ENCODE measurements at places on chromosomes 1 and 21.

GRCh38 chr21:29248124-29248523, 50.6 kb upstream of the BACH1 start:
- peak; percentile 97 for DNase-seq

- DNase-seq: no peak
Observed at GRCh38 chr21:42093991-42094421, 22.9 kb downstream of the UMODL1 start.

- DNase-seq: no peak
Observed at GRCh38 chr1:226443439-226443838, 35.5 kb upstream of the PARP1 start.

DNA sequence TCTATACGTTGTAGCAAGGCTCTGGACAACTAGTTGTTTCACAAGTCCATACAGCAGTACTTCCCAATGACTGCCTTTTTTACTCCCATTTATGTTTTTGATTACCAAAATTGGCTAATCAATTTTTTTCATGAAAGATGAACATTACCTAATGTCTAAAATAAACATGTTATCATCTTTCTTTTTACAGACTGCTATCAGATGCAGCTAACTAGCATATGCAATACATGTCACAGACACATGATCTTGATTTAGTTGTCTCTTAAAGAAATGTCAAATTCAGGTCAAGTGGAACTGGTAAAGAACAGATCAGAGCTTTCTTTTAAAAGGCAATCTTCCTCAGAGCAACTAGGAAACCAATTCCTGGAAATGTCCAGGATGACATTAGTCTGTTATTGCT, 630 bp upstream of the DBT start:
- no peak for DNase-seq

DNA sequence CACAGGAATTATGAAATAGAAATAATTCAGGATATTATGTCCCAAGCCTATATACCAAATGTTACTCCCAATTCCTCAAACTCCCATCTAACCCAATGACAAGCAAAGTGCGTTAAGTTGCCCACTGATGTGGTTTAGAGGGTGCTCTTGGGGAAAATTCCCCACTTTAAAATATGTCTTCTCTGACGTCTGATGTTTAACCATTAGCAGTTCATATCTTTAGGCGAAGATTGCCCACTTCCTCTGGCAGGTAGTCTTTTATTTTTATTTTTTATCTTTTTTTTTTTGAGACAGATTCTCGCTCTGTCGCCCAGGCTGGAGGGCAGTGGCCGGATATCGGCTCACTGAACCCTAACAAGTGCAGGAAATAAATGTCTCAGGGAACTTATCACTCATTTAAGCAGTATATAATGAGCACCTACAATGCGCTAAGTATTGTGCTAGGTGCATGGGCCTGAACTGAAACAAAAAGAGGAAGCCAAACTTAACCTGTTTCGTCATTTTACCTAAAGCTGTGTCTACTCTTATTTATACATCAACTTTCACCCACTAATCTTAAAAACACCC, 1.3 kb upstream of the LYST start:
- DNase-seq: no peak

GRCh38 chr21:28687586-28687985, 305.1 kb downstream of the LTN1 start:
- DNase-seq: no peak

DNA sequence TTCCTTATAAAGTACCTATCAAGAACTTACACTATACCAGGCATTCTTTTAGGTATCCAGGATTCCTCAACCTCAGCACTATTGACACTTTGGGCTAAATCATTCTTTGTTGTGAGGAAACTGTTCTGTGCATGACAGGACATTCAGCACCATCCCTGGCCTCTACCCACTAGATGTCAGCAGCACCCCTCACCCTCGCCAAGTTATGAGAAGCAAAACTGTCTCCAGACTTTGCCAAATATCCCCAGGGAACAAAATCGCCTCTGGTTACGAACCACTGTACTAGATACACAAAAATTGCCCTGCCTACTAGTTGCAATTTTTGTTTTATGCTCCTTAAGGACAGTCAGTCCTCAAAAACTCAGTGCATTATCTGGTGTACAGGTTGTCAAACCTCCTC, 35.7 kb downstream of the PALMD start:
- no peak for DNase-seq

DNA sequence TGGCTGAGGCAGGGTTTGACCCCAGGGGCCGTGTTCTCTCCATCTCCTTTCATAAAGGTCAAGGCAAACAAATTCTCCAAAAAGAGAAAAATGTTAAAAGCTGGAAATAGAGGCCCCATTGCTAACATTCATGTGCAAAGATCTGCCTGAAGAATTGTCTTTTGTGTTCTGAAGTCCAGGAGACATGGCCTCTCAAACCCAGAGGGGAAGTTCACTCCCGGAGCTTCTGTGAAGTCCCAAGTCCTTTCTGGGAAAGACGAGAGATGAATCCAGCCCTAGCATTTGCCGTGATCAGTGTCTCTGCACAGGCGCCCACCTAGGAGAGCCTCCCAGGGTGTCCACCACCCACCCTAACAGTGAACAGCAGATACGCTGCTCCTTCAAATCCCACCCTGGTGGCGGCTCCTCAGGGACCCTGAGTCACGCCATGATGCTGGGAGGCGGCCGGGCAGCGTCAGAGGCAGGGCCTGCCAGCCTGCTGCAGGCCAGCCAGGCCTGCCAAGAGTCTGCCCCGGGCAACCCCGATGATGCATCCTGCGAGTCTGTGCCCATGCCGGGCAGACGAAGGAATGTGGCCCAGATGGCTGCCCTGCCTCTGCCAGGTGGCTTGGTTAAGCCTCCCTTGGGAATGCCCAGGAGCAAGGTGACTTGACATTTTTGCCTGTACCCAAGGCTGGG, 5.2 kb upstream of the C2CD2 start:
- DNase-seq: no peak

DNA sequence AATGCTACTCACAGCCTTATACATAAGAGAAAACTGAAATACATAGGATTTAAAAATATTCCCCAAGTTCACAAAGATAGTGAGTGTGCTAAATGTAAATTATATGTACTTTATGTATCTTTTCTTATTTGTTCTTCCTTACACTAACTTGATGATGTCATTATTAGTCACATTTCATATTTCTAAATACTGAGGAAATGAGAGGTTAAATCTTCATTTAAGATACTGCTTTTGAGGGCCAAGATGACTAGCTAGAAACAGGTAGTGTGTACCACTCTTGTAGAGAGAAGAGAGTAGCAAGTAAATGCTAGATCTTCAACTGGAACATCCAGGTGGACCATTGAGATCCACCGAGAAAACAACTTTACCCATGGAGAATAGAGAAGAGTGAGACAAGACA, 29.8 kb downstream of the PYHIN1 start:
- peak; percentile 22 for DNase-seq

- DNase-seq: no peak
Observed at GRCh38 chr1:33609739-33610138, 137.3 kb downstream of the ZSCAN20 start.

DNA sequence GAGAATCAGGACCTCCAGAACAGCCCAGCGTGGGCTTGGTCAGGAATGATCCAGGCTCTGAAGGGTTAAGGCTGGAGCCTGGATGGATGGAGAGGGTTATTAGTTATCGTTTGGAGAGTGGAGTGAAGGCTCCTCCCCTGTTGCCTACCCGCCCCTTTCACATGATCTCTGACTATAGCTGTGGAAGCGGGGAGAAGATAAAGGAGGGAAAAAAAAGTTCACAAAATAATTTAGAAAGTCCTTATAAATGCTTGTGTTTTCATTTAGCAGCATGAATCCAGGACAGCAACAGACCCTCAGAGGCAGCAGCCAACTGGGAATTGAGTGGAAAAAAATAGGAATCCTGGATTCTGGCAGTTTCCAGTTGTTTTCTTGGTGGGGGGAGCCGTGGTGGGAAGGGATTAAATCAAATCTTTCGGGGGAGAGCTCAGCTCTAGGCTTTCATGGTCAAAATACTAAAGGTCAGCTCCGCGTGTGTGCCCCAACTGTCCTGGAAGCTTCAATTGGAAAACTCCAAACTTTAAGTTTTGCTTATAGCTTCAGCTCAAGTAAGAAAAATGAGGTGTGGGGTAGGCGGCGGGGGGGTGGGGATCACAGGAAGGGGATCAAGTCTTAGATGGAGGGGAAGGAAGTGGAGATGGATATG, 595 bp upstream of the DDR2 start:
- no peak for DNase-seq

DNA sequence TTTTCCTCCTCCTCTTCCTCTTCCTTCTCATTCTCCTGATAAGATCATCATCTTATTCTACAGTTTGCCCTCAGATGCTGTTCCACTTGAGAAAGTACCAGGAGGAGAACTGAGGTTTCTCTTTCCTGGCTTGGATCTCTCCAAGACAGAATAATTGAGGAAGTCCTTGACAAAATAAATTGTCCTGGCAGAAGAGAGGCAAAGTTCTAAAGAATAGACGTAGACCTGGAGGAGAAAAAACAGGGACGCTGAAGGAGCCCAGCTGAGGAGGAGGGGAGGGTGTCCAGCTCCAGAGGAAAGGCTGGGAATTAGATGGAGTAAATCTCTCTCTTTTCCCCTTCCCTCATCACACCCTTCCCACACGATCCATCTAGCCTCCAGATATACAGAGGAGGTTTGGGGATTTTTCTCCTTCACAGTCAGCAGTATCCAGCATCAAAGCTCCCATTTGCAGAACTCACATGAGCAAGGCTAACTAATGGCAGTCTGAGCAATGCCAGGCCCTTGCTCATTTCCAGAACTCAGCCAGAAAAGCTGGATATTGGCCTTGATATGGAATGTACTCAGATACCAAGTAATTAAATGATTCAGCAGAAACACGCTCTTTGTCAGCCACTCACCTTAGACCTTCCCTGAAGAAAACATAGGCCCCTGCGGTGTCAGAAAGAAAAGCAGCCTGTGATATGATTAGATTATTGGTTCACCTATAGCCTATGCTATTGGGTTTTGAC, 5.1 kb upstream of the GNG12 start:
- no peak for DNase-seq

DNA sequence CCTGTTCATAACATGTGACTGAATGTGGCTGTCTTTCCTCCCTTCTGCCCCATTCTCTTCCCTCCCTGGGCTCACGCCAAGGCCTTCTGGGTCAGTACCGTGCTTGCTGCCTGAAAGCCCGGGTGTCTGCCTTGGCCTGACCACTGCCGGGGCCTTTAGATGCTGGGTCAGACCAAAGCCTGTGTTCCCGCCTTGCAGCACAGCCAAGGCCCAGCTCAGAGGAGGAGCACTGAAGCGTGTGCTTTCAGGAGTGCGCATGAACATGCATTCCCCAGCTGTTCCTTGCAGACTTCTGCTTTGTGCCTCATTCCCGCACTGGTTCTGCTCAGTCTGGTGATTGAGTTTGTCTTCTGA, 27.0 kb upstream of the SARS1 start:
- DNase-seq: no peak

DNA sequence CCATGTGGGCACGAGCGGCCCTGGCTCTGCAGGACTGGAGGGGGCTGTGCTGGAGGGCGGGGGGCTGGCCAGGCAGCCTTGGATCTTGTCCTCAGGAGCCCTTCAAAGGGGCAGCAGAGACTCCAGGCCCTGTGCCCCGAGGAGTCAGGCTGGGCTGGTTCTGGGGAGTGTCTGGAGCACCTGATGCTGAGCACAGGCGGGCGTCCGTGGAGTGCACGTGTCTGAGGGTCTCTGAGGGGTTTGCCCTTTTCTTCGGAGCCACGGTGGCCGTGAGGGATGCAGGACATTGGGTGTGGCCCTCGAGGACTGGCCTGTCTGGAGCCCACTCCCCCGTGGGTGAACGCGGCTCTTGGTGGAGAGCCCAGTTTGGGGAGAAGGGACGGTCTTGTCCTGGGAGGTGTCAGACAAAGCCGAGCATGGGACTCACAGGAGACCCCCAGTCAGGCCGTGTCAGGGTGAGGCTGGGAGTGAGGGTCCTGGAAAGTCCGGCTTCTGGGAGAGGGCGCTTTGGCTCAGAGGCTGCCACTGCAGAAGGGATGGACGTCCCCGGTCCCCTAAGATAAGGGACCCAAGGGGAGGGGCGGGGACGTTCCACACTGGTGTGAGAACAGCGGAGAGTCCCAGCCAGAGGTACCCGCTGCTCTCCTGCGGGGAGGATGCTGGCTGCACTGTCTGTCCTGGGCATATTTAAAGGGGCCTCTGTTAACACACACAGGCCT, 60.8 kb downstream of the COL18A1 start:
- no peak for DNase-seq

DNA sequence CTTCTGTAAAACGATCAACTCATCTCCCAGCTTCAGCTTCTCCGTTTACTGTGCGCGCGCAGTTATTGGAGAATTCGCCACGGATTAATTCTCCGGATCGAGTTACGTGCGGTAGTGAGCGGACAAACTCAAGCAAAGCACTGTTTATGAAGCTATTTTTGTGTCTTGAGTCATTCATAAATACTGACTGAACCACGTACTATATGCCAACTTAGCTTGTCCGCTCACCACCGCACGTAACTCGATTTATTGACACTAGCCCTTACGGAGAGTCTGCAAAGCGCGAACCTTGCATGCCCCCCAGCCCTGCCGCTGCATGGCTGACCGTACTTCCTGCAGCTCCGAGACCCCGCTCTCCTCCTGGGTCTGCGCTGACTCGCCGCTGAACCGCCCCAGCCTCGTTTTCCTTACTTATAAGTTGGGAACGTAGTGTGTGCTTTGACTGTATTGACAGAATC, 773 bp downstream of the CHD1L start:
- peak; percentile 24 for DNase-seq

GRCh38 chr1:93751377-93752250, 70.0 kb upstream of the BCAR3 start:
- no peak for DNase-seq

GRCh38 chr1:155882235-155882634, 22.9 kb downstream of the SYT11 start:
- no peak for DNase-seq

DNA sequence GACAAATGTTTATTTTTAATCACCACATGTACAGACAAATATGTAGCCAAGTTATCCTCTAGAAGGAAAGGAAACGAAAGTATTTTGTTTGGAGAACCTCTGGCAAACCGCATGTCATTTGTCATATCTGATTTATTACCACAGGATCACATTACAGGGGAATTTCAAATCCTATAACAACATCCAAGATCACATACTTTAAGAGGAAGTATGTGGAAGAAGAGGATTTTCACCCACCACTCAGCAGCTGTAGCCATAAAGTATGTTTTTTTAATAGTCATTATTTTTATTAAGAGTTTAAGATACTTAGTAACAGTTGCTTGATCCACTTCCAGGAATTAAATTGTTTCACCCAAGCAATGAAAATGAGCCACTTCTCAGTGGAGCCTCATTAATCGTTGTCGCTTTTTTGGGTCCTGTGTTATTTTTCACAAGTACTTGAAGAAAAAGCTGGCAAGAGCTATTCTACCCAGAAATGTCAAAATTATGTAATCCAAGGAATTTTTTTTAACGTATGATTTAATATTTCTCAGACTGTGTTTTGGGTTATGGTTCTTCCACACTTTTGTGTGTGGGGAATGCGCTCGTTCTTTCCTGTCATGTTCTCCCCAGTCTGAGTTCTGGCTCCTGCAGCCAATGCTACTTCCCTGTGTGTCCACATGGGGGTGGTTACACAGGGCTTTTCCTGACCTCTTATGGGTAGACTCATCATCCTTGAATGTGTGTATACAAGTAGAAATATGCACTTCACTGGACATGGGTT, 6.9 kb downstream of the SERTAD4 start:
- no peak for DNase-seq

- no peak for DNase-seq
Observed at GRCh38 chr1:209106237-209106741, 477.2 kb upstream of the CAMK1G start.

GRCh38 chr1:178126741-178127185, 32.9 kb downstream of the RASAL2 start:
- DNase-seq: peak; percentile 98
